Fibroblast of mammary gland (primary cell): ENCODE measurements at places on chromosomes 13 and 19.
A peak's percentile ranks its signal among the peaks of the same experiment; 100 is the strongest.

- peak; percentile 44 for DNase-seq
These were observed 38.0 kb downstream of the ITGBL1 start for GRCh38 chr13:101490406-101491015.

GRCh38 chr19:3857449-3858003 lies 11.3 kb downstream of the ZFR2 start:
- no peak for DNase-seq

- DNase-seq = peak; percentile 46
These were observed at the start of gene AKAP11 for GRCh38 chr13:42272115-42272803. AKAP11 (plus strand) TSS chr13:42272152; CDS start chr13:42286349, 14,197 bp downstream.

DNA sequence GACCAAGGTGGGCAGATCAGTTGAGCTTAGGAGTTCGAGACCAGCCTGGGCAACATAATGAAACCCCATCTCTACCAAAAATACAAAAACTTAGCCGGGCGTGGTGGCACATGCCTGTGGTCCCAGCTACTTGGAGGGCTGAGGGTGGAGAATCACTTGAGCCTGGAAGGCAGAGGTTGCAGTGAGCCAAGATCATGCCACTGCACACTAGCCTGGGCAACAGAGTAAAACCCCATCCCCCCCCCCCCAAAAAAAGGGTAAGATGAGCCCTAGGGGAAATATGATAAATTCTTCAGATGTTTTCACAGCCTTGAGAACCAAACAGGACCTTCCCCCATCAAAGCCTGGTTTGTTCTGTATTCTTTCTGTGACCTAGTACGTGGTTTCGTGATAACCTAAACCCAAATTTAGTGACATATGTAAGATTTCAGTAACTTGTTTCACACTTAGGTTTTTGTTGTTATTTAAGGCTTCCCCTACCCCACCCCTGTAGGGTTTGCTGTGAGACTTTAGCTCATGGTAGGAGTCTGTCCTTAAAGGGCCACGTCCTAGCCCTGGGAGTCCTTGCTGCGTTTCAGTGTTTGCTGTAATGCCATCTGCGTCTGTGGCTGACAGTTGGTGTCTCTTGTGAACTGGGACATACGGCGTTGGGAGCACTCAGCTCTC lies 49.6 kb downstream of the MYO9B start:
- no peak for DNase-seq

- DNase-seq = no peak
These were observed 511.9 kb upstream of the KLF12 start for GRCh38 chr13:74646091-74646490.

GRCh38 chr19:19610376-19611202 lies 7.9 kb downstream of the PBX4 start:
- DNase-seq = no peak
